Fibroblast of skin of scalp (primary cell): ENCODE measurements at places on chromosomes 3 and 15.

GRCh38 chr3:148036331-148036876, 627.2 kb downstream of the ZIC1 start:
- peak; percentile 11 for DNase-seq

DNA sequence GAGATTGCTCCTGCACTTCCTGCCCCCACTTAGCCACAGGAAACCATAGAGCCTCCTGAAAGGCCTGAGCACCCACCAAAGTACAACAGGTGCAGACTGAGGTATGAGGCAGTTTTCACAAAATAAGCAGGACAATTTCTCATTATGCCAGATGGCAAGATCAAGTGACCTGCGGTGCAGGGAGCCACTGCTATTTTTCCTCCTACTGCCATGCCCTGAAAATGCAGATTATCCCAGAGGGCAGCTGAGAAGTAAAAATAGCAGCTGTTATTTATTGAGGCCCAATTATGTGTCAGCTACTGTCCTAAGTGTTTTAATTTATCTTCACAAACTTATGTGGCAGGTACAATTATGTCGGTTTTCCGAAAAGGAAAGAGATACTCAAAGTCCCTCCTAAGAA, 209.5 kb upstream of the ST8SIA2 start:
- no peak for DNase-seq

DNA sequence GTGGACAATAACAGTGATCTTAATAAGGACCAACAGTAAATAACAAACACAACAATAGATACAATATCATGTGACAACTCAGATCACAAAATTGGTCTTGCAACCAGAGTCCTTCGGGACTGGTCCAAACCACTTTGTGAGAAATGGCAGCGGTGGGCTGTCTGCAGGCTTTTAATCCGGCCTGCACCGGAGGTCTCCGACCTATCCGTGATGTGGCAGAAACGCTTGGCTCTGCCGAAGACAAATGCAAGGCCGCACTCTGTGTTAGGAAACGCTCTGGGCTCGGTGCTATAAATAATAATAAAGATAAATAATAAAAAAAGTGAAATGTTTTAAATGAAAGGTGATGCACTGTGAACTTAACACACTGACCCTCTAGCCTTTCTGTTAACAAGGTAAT, 810.6 kb upstream of the NR2F2 start:
- DNase-seq, result no peak

- DNase-seq, result no peak
These were observed 8.2 kb downstream of the AP3S2 start for GRCh38 chr15:89885611-89886010.

GRCh38 chr3:158753854-158754253, 21.6 kb upstream of the RARRES1 start:
- no peak for DNase-seq

GRCh38 chr15:31148297-31149087, 47.0 kb upstream of the TRPM1 start:
- DNase-seq, result no peak

GRCh38 chr3:126199256-126199655, 18.9 kb upstream of the ALDH1L1 start:
- no peak for DNase-seq

DNA sequence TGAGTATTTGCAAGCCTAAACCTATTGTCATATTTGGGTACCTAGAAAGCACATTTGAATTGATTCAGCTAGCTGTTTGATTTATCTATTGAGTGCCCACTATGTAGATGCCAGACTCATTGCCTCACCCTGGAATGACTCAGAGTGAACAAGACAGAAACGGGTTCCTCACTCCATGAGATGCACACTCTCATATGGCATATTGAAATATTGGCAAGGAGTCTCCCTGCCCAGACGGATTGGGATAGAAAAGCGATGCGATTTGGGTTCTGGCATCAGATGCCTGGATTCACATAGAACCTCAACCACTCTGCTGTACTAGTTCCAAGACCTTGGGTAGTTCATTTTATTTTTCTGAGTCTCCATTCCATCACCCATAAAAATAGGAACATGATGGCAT, 22.5 kb downstream of the LRRN1 start:
- no peak for DNase-seq
